ENCODE measurements at places on chromosomes 5 and 9.

DNA sequence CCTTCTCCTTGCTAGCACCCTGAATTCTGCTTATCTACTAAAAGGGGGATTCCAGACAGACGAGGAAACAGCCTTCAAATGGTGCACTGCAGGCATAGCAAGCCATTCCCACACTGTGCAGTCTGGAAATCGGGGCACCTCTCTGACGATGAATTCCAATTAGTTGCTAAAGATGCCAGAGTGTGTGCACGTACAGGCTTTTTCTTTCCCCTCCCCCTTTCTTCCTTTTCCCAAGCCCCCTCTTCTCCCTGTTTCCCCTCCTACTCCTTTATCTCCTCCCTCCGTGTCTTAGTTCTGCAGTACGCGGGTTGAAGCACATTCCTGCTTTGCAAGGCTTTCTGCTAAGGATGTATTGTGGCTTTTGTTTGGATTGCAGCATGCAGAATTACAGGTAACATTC lies at the start of gene GPR21:
Gene GPR21 (plus strand): TSS at position 316 of the 400 bp plus-strand sequence. CDS start 900 bp downstream, outside the sequence.
- no peak for DNase-seq

GRCh38 chr5:56814963-56815657 lies at the start of gene MAP3K1:
Gene MAP3K1 (plus strand): TSS chr5:56815549. CDS start chr5:56815574, 25 bp downstream.
- DNase-seq = peak; percentile 84

GRCh38 chr9:109907810-109908458 lies 127.9 kb downstream of the PALM2AKAP2 start:
- DNase-seq = no peak

DNA sequence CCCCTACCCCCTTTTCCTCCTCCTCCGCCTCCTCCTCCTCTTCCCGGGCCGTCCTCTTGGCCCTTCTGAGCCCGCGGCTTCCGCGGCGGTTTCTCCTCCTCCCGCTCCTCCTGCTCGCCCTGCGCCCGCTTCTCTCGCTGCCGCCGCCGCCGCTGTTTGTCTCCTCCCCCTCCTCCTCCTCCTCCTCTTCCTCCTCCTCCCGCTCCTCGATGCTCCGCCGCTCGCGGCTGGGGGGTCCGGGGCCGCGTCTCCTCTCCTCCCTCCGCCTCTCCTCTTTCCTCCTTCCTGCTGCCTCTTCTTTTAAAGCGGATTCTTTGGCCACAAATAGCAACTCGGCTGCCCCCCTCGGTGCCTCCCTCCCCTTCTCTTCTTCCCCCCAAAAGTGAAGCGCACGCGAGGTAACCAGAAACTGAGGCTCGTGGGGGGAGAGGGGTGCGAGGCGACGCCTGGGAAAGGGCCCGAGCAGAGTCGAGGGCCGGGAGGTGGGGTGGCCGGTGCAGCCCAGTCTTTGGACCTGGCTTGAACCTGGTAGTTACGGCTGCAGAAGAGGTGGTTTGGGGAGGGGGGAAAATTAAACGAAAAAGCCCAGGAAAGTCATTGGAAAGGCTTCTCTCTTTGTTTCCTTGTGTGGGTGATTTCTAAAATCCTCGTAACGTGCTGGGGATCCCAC lies 1058.5 kb upstream of the DMAC1 start:
- DNase-seq = peak; percentile 74

DNA sequence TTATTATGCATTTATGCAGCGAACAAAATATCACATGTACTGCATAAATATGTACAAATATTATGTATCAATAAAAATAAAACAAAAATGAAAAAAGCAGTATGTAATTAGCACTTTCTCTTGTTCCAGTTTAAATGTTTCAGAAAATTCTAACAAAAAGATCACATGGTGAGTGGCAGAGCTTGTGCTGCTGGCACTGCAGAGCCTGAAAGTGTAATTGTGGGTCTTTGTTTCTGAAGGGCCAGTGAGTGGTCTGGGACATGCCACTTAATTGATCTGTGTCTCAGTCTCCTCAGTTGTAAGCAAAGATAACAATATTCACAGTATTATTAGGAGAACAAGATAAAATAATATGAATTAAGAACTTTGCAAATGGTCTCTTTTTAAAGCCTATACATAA lies 39.5 kb upstream of the RAI14 start:
- no peak for DNase-seq

- DNase-seq = no peak
These were observed 301.5 kb upstream of the ACTBL2 start for GRCh38 chr5:57784121-57784520.

- DNase-seq = no peak
These were observed 75.1 kb upstream of the PANK3 start for GRCh38 chr5:168654211-168654721.

GRCh38 chr9:30732060-30732459 lies 1652.4 kb upstream of the ACO1 start:
- DNase-seq = no peak

GRCh38 chr9:4780651-4781050 lies 12.1 kb upstream of the RCL1 start:
- no peak for DNase-seq

- no peak for DNase-seq
These were observed 22.6 kb downstream of the MYO10 start for GRCh38 chr5:16913187-16914107.

DNA sequence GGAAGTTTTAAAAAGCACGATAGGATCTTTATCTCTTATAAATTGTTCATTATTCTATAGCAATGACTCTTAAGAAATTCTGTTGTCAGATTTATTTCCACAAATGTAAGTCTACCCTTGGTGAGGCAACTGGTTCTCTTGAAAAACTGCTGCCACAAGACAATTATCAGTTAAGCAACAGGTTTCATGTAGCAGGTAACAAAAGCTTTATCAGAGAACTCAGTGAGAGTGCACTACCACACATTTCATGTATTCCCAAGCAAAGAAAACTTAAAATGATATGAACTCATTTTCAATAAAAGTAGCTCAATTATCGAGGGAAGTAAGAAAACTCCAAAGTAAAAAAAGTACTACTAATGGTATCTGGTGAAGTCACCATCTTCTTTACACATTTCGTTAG lies 9.4 kb downstream of the NR6A1 start:
- no peak for DNase-seq

DNA sequence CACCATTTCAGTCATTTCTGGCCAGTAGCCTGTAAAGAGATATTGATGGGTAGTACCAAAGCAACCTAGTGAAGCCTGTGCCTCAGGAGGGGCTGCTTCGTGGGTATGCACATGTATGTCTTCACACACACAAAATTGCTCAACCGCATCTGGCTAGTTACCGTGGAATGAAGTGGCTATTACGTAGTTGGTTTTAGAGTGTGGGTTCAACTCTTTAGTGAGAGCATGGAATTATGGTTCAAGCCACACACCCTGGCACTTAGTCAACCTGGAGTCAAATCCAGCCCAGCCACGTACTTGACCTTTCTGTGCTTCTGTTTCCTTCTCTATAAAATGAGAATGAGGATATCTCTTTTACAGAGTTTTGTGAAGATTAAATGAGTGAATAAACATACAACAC lies 174.9 kb downstream of the TTC39B start:
- no peak for DNase-seq

DNA sequence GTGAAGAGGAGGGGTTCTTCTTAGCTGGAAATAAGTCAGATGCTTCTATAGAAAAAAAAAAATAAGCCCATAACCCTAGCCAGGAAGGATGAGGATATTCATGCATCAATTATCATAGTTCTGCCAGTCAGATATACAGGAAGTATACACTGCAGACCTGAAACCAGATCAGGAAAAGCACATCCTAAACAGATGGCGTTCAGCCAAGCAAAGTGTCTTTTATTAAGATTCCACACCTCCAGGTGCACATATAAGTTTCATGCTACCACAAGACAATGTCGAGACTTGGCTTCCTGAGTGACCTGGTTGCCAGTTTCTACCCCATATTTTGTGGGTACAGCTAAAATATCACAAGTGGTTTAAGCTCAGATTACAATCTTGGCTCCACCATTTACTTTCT lies 108.3 kb downstream of the CETN3 start:
- DNase-seq = no peak

DNA sequence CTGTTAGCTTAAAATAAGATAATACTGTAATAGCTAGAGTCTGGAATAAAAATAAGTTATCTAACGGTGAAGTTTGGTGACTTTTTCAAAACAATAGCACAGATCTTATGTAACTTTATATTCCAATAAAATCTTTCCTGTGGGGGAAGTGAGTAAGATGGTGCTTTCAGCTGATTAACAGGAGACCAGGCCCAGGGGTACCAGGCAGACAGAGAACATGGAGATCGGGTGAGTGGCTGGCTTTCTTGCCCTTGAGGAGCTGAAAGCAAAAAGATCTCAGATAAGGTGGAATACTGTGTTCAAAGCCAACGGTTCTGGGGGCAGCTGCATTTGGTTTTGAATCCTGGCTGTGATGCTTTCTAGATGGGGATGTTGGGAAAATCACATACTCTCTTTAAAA lies 61.3 kb downstream of the MAT2B start:
- no peak for DNase-seq

GRCh38 chr5:169018925-169019324 lies 282.0 kb downstream of the SLIT3 start:
- no peak for DNase-seq

- DNase-seq = no peak
These were observed 367.1 kb upstream of the IZUMO3 start for GRCh38 chr9:24912767-24913166.

DNA sequence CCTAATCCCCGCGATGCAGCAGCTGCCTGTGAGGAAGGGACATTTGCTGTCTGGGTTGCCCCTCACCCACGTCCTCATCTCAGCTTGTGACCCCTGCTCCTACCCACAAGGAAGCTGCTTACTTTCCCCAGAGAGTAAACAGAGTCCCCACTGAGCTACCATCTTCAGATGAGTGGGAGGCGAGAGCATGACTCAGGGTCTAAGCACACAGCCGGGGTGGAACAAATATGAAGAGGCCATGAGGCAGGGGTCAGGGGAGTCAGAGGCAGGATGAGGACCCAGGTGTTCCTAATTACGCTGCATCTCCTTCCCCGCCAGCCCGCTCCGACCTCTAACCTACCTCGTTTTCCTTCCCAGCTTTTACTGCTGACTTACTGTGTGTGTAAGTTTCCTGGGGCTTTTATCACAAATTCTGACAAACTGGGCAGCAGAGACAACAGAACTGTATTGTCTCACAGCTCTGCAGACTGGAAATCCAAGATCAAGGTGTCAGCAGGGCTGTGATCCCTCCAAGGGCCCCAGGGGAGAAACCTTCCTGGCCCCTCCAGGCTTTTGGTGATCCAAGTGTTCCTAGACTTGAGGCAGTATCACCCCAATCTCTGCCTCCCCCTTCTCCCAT lies 94.0 kb upstream of the DNAH5 start:
- no peak for DNase-seq

- no peak for DNase-seq
These were observed 2.0 kb downstream of the ENHO start for GRCh38 chr9:34520505-34521385.

GRCh38 chr5:14413331-14413750 lies 168.3 kb upstream of the OTULINL start:
- no peak for DNase-seq

DNA sequence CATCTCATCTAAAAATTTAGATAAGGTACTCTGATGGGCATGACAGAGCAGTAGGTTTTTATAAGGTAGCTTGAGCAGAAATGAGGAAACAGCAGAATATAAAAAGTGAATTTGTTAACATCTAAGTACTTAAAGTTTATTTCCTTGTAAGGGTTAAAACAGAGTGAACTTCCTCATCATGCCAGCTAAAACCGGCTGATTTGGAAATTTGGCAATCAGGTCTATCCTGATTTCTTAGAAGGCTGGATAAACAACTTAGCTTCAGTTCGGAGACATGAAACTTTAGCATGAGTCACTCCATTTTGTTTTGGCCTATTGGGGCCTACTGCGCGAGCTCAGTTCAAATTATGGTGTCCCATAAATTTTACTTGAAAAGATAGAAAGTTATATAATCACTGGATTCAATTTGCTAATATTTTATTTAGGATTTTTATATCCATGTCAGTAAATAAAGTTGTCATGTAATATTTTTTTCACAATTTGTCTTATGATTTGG lies 241.6 kb upstream of the RORB start:
- DNase-seq = no peak

DNA sequence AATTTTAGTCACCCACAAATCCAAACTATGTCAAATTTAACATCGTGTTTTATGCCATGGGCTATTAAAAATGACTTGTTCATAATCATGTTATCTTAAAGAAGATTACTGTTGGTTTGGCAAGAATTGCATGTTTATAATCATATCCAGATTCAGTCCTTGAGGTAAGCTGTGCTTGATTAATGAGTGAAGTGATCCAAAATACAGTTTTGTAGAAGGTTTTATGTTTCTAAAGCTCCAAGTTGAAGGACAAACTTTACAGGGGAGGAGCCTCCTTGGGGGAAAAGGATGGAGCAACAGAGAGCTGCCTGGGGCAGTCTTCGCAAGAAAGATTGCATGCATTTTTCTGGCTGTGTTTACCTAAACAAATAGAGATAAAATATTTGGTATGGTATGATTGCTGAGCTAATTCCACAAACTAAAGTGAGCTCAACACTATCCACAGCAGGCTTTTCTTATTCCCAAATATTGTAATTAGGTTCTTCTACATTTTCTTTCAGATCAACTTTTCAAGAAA lies 189.5 kb upstream of the TYRP1 start:
- no peak for DNase-seq

DNA sequence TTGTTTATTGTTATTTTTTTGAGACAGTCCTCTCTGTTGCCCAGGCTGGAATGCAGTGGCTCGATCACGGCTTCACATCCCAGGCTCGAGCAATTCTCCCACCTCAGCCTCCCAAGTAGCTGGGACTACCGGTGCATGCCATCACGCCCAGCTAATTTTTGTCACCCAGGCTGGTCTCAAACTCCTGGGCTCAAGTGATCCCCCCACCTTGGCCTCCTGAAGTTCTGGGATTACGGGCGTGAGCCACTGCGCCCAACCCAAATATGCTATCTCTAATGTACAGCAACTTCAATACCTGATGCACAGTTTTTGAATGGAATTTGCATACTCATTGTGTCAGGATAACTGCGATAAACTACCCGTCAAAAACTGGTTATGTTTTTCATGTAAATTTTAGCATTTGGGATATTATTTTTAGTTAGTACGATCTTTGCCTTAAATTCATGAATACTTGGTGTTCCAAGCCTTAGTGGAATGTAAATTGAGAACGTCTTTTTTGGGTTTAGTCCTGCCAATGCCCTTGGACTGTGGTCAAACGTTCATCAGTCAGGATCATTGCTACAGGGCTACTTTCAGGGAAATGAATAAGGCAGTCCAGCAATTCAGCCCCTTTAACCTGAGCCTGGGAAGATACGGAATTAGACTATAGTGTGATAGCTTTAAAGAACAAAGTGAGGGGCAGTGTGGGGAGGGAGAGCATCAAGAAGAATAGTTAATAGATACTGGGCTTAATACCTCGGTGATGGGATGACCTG lies 4.4 kb downstream of the UGCG start:
- no peak for DNase-seq

DNA sequence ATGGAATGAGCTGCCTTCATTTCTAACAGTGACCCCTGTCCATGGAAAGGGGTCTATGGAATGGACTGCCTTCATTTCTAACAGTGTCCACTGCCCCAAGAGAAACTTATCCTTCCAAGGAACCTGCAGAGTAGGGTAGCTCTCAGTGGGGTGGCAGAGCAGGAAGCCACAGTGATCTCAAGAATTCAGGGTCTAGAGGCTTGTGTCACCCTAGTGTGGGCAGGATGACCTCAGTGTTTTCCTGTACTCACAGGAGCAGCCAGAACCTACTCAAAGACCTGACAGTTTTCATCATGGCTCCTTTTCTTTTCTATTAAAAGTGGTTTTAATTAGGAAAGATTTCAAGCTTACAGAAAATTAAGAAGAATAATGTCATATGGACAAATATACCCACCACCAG lies 27.5 kb downstream of the SEC61B start:
- DNase-seq = no peak

GRCh38 chr9:101536938-101537337 lies 3.3 kb downstream of the RNF20 start:
- no peak for DNase-seq
